Central memory CD8-positive, alpha-beta T cell (primary cell): ENCODE measurements at places on chromosomes 13 and 19.

- no peaks in the 10 kb centered on the region for H3K4me1 ChIP-seq
- no peak overlapping the region for H3K4me3 ChIP-seq
- no peak overlapping the region for H3K27ac ChIP-seq
- DNase-seq: no peak
These were observed 341.5 kb downstream of the MTUS2 start for GRCh38 chr13:29161676-29162075.

GRCh38 chr19:4597975-4598671 lies 38.6 kb upstream of the SEMA6B start:
- no peak for DNase-seq
- H3K27ac ChIP-seq: no peak overlapping the region
- peaks cover 19% of the 10 kb centered on the region for H3K27me3 ChIP-seq
- H3K36me3 ChIP-seq: no peaks in the 10 kb centered on the region
- H3K4me1 ChIP-seq: peaks cover 6% of the 10 kb centered on the region
- H3K4me3 ChIP-seq: peak overlapping the region; percentile 26

GRCh38 chr13:110221406-110222117 lies 85.4 kb downstream of the COL4A1 start:
- H3K4me3 ChIP-seq: no peak overlapping the region
- H3K4me1 ChIP-seq: no peaks in the 10 kb centered on the region
- H3K27me3 ChIP-seq: peaks cover 10% of the 10 kb centered on the region
- no peak overlapping the region for H3K27ac ChIP-seq

DNA sequence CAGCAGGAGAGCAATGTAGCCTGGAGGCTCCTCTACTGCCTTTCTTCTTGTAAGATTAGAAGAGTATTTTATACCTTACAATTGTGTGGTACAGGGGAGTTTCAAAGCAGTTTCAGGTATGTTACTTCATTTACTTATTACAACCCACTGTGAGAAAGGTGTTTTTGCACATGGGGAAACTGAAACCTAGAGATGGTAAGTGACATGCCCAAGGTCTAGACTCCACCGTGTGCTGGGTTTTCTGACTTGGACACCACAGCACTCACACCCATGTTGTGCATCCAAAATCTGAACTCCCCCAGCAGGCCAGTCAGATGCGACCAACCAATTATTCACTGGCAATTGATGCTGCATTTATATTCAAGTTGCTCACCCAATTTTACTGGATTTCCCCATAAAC lies 22.8 kb downstream of the ERICH6B start:
- H3K4me1 ChIP-seq: no peaks in the 10 kb centered on the region
- H3K36me3 ChIP-seq: no peaks in the 10 kb centered on the region
- no peak overlapping the region for H3K4me3 ChIP-seq
- DNase-seq: no peak
- no peak overlapping the region for H3K27ac ChIP-seq

GRCh38 chr13:30690282-30691188 lies 44.8 kb upstream of the ALOX5AP start:
- peaks cover 3% of the 10 kb centered on the region for H3K36me3 ChIP-seq
- no peak overlapping the region for H3K27ac ChIP-seq
- peak overlapping the region; percentile 62 for H3K4me3 ChIP-seq
- H3K27me3 ChIP-seq: peaks cover 28% of the 10 kb centered on the region

GRCh38 chr13:99312493-99312883 lies 5.3 kb upstream of the GPR183 start:
- H3K27me3 ChIP-seq: no peaks in the 10 kb centered on the region
- H3K4me1 ChIP-seq: peaks cover 85% of the 10 kb centered on the region
- H3K27ac ChIP-seq: peak overlapping the region; percentile 86

- H3K27me3 ChIP-seq: no peaks in the 10 kb centered on the region
- peak overlapping the region; percentile 10 for H3K4me3 ChIP-seq
- H3K4me1 ChIP-seq: peaks cover 8% of the 10 kb centered on the region
These were observed 55.0 kb upstream of the EEF1AKMT1 start for GRCh38 chr13:20828539-20829364.

DNA sequence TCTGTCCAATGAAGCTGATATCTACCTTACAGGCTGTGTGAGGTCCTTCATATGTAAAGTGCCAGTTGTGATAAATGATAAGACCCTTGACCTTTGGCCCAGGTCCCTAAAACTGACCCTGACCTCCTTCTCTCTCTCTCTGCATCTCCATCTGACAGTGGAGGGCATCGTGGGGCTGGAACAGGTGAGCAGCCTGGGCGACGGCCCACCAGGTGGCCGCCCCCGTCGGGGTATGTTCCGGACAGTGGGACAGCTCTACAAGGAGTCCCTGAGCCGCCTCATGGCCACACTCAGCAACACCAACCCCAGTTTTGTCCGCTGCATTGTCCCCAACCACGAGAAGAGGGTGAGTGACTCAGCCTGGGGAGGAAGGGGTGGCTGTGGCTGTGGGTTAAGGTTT lies 53.7 kb downstream of the MYH14 start:
- peaks cover 37% of the 10 kb centered on the region for H3K27me3 ChIP-seq
- H3K4me3 ChIP-seq: no peak overlapping the region
- DNase-seq: no peak
- no peak overlapping the region for H3K27ac ChIP-seq
- H3K4me1 ChIP-seq: no peaks in the 10 kb centered on the region
- H3K36me3 ChIP-seq: no peaks in the 10 kb centered on the region

GRCh38 chr19:32581705-32582179 lies 752 bp downstream of the PDCD5 start:
- no peak overlapping the region for H3K27ac ChIP-seq
- DNase-seq: no peak
- peaks cover 11% of the 10 kb centered on the region for H3K36me3 ChIP-seq
- no peaks in the 10 kb centered on the region for H3K27me3 ChIP-seq
- H3K4me1 ChIP-seq: peaks cover 23% of the 10 kb centered on the region
- H3K4me3 ChIP-seq: peak overlapping the region; percentile 86

DNA sequence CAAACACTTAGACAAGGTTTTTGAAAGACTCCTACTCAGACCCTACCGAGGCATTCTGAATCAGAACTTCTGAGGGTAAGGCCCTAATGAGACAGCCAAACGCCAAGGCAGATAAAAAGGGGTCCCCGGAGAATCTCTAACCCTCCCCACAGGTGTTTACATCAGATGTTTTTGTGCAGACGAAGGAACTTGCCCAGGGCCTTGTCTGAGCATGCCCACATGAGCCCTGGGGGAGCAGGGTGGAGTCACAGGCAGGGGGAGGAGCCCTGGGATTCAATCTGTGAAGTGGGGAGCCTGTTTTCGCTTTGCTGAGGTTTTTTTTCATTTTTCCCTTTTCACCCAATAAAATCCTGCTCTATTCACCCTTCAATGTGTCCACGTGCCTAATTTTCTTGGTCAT lies 61.6 kb upstream of the MED4 start:
- peaks cover 56% of the 10 kb centered on the region for H3K4me1 ChIP-seq
- peak overlapping the region; percentile 97 for H3K27ac ChIP-seq
- no peaks in the 10 kb centered on the region for H3K27me3 ChIP-seq
- peak overlapping the region; percentile 72 for H3K4me3 ChIP-seq
- peak; percentile 44 for DNase-seq
- peaks cover 4% of the 10 kb centered on the region for H3K36me3 ChIP-seq

GRCh38 chr19:834216-834615 lies 6.6 kb downstream of the AZU1 start:
- H3K4me1 ChIP-seq: peaks cover 6% of the 10 kb centered on the region
- H3K27ac ChIP-seq: no peak overlapping the region
- H3K27me3 ChIP-seq: peaks cover 19% of the 10 kb centered on the region
- DNase-seq: no peak
- H3K4me3 ChIP-seq: no peak overlapping the region
- peaks cover 3% of the 10 kb centered on the region for H3K36me3 ChIP-seq

DNA sequence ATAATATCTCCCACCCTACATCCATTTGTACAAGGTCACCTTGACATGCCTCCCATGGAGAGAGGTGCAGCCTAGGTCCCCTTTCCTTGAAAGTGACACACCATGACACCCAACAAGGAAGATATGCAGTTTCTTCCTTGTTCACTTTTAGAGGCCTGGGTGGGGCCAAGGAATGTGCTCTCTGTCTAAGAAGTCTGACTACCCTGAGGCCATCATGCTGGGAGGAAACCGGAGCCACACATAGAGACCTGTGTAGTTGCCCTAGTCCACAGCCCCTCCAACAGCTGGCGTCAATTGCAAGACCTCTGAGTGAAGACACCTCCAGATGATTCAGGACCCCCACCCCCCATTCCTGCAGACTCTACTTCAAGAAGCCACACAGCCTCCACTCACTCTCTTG lies 11.0 kb downstream of the SYDE1 start:
- H3K4me3 ChIP-seq: no peak overlapping the region
- no peaks in the 10 kb centered on the region for H3K4me1 ChIP-seq
- DNase-seq: no peak
- H3K36me3 ChIP-seq: peaks cover 25% of the 10 kb centered on the region

- no peak overlapping the region for H3K27ac ChIP-seq
- H3K27me3 ChIP-seq: peaks cover 41% of the 10 kb centered on the region
- no peak overlapping the region for H3K4me3 ChIP-seq
- H3K4me1 ChIP-seq: no peaks in the 10 kb centered on the region
These were observed 189.6 kb upstream of the TSHZ3 start for GRCh38 chr19:31538879-31539278.

DNA sequence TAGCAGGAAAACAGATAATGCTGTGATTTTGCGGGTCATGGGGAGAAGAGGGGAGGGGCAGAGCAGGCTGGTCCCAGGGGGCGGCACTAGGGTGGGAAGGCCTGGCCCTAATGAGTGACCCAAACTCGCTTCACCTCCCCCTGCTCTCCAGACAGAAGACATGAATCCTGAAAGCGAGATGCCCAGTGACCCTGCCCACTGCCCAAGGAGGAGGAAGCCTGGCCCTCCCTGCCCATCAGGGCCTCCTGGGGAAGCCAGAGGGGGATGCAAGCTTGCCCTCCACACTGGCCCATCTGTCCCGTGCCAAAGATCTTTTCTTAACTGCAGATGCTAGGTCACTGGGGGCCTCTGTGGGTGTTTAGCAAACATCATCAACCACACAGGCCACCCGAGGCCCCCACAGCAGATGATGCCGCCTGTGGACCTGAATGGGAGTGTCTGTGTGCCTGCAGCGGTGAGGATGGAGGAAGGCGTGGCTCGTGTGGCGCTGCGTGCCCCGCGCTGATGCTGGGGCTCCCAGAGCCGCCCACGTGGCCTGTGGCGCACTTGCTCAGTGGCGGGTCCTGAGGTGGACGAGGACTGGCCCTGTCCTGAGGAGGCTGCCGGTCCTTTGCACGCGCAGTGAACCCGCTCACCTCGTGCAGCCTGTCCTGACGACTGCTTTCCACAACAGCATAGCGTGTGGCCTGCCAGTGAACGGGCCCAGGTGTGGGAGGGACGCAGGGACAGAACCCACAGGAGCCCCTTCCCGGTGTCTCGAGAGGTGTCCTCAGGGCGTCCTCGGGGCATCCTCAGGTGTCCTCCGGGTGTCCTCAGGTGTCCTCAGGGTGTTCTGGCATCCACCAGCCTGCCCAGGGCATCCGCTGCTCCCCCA lies 80.5 kb upstream of the MCF2L start:
- H3K4me1 ChIP-seq: peaks cover 6% of the 10 kb centered on the region
- H3K36me3 ChIP-seq: peaks cover 4% of the 10 kb centered on the region
- DNase-seq: no peak
- H3K4me3 ChIP-seq: no peak overlapping the region
- peaks cover 11% of the 10 kb centered on the region for H3K27me3 ChIP-seq
- H3K27ac ChIP-seq: no peak overlapping the region

DNA sequence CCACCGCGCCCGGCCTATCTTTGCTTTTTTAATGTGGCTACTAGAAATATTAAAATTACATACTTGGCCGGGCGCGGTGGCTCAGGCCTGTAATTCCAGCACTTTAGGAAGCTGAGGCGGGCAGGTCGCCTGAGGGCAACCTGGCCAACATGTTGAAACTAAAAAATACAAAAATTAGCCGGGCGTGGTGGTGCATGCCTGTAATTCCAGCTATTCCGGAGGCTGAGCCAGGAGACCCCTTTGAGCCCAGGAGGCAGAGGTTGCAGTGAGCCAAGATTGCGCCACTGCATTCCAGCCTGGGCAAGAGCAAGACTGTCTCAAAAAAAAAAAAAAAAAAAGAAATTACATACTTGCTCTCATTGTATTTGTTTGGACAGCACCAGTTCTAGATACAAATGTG lies 34.8 kb upstream of the DPRX start:
- H3K4me1 ChIP-seq: no peaks in the 10 kb centered on the region
- no peaks in the 10 kb centered on the region for H3K36me3 ChIP-seq
- no peak overlapping the region for H3K27ac ChIP-seq
- H3K27me3 ChIP-seq: no peaks in the 10 kb centered on the region

- H3K27ac ChIP-seq: no peak overlapping the region
These were observed 13.2 kb downstream of the KDELR1 start for GRCh38 chr19:48378194-48378570.

- H3K27me3 ChIP-seq: no peaks in the 10 kb centered on the region
- DNase-seq: no peak
- H3K4me3 ChIP-seq: no peak overlapping the region
These were observed 25.0 kb downstream of the ERCC5 start for GRCh38 chr13:102870677-102871415.

DNA sequence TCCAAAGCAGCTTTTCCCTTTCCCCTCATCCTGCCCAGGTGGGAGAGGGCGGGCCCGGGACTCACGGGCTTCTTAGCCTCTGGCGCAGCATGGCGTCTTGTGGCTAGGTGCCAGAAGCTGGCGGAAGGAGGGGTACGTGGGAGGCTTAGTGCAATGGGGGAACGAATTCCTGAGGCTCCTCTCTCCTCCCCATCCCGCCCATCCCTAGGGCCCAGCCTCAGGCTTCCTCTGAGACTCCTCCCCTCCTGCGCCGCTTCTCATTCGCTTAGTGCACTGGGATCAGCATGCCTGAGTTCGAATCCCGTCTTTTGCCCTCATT lies 297.8 kb downstream of the ZNF536 start:
- no peaks in the 10 kb centered on the region for H3K4me1 ChIP-seq
- no peaks in the 10 kb centered on the region for H3K36me3 ChIP-seq
- no peak overlapping the region for H3K27ac ChIP-seq
- no peak overlapping the region for H3K4me3 ChIP-seq
- H3K27me3 ChIP-seq: peaks cover 60% of the 10 kb centered on the region

DNA sequence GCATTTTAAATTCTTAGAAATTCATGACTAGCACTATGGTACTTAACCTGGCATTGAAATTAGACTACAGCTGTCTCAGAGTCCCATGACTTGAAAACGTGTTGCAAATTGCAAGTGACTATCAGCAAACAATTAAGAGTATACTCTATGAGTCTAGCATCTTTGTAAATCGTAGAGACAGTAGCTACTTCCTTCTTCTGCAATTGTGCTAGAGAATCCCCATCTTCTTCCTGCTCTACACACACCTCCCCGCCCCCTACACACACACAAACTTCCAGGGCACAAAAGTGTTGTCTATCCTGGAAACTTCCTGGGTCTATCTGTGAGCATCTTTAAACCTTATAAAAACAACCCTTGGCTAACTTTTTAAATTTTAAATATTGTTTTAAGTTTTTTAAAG lies 35.2 kb upstream of the MIR17HG start:
- no peaks in the 10 kb centered on the region for H3K4me1 ChIP-seq
- no peak for DNase-seq
- H3K36me3 ChIP-seq: no peaks in the 10 kb centered on the region
- no peak overlapping the region for H3K4me3 ChIP-seq

DNA sequence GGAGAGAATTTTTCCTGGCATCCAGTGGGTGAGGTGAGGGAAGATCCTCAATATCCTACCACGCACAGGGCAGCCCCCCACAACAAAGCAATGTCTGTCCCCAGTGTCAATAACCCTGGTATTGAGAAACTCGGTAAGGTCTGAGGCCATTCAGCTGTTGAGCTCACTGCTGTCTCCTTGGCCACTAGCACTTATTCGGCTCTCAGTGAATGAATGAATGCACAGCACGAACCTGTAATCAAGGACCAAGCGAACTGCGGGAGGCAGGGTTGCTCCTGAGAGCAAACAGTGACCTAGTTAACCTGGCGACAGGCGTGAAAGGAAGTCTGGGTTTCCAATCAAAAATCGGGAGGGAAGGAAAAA lies 640 bp downstream of the ZSCAN5A start:
- no peaks in the 10 kb centered on the region for H3K27me3 ChIP-seq
- DNase-seq: no peak
- H3K36me3 ChIP-seq: peaks cover 18% of the 10 kb centered on the region
- peak overlapping the region; percentile 97 for H3K27ac ChIP-seq
- H3K4me3 ChIP-seq: peak overlapping the region; percentile 89
